Erythroblast (primary cell): ENCODE measurements at places on chromosomes 3 and 15.

DNA sequence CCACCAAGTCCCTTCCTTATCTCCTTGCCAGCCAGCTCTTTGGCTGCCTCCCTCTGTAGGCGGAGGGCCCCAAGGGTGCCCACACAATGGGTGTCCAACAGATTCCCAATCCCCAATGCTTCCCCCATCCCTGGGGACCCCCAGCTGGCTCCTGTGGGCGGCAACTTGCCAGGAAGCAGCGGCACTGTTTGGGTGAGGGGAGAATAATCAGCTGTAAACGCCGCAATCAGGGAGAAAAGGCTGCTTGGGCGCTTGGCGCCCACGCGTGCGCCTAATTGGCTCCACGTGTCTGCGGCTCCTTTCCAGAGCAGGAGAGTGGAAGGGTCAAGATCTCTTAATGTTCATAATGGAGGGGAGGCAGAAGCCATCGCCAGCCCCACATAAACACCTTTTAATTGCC, 67.9 kb upstream of the TMEM115 start:
- DNase-seq: no peak

GRCh38 chr3:116579840-116580239, 129.7 kb upstream of the TUSC7 start:
- DNase-seq: no peak

DNA sequence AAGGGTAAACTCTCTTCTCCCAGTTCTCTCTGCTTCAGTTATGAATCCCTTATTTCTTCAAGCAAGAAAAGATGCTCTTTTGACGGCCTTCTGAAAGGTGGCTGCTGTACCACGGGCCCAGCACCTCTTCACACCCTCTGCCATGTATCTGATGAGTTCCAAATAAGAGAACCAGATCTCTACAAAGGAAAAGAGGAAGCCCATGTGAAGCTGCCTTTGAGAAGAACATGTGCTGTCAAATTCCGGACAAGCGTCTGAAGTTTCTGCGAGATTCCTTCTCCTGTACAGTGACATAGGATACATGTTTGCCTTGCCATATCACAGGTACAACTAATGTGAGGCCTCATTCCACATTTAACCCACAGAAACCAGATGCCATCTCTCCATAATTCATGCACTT, 59.2 kb downstream of the SH3BP5 start:
- no peak for DNase-seq

GRCh38 chr15:95816591-95816990, 513.9 kb upstream of the NR2F2 start:
- no peak for DNase-seq

GRCh38 chr15:62653122-62653521, 389.4 kb upstream of the TPM1 start:
- DNase-seq: no peak

DNA sequence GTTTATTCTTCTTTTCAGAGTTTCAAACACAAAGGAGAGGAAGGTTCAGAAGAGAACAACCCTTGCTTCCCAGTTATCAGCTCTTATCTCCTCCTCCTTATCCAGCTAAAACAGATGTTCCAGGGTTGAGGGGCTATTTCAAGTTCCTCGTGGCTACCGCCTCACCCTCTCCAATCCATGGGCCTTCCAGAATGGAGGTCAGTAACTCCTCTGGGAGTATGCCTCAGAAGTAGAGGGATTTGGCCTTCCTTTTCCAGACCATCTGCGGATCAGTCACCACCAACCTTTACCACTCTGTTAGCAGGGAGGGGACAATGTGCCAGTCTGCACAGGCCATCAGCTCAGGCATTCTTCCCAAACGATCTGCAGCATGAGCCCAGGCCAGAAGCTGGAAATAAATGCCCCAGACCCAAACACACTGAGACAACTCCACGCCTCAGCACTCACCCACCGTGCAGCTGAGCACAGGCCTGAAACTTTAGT, 14.8 kb downstream of the HTR3C start:
- DNase-seq: peak; percentile 69

- DNase-seq: no peak
Measured at GRCh38 chr3:15120986-15121385, 22.0 kb upstream of the RBSN start.

- DNase-seq: peak; percentile 82
Measured at GRCh38 chr15:55588070-55588814, at the start of gene PYGO1. TSS of gene PYGO1 (minus strand) at chr15:55588345. CDS start at chr15:55587883, 462 bp downstream.

GRCh38 chr15:34327906-34328305, 9.7 kb downstream of the SLC12A6 start:
- DNase-seq: no peak

DNA sequence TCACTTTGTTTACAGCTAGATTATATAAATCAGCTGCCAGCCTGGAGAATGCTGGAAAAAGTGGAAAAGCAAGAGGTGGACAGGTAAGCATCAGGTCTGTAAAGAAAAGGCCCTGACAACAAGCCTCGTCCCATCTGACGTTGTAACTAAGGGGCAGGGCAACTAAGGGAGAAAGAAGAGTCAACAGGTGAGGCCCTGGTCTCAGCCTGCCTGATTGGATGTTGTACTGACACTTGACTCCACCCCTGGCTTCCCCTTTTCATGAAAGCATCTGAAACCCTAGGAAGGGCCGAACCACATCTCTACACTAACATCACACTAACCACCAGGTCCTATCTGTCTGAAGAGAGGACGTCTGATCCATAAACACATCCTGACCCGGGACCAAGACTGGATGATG, 357.6 kb upstream of the CFAP20DC start:
- no peak for DNase-seq
